ENCODE measurements at places on chromosomes 3 and 15. TPM values are rescaled to one million over a fixed set of nuclear protein-coding genes. Genes with fewer than 3 reads are reported as not detected.

Gene UACA
- polyA plus RNA-seq, result 0.47 TPM

Gene PPP2R3A
- polyA plus RNA-seq, result 0.27 TPM

Gene ATP13A5
- polyA plus RNA-seq, result not detected

Gene SRGAP3
- 3.7 TPM for polyA plus RNA-seq

Gene P3H2
- not detected for polyA plus RNA-seq

Measured in CD4-positive, CD25-positive, alpha-beta regulatory T cell (primary cell).